T-cell (primary cell): ENCODE measurements at places on chromosomes 2 and 18.

DNA sequence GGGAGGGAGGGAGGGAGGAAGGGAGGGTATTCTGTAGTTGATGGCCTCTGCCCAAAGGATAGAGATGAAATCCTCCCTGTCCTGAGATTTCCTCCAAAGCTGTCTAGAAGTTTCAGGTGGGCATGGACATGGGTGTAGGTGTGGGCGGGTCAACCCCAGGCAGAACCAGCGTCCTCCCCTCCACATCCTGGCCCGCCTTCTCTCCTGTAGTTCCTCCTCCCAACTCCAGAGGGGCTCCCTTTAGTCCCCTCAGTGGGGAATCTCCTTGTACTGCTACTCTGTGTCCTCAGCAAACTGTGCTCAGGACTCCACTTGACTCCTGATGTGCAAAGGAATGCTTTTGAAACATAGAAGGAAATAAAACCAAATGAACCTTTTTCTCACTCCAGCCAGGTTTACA is 88.1 kb downstream of the MRPS9 start:
- no peak for DNase-seq

DNA sequence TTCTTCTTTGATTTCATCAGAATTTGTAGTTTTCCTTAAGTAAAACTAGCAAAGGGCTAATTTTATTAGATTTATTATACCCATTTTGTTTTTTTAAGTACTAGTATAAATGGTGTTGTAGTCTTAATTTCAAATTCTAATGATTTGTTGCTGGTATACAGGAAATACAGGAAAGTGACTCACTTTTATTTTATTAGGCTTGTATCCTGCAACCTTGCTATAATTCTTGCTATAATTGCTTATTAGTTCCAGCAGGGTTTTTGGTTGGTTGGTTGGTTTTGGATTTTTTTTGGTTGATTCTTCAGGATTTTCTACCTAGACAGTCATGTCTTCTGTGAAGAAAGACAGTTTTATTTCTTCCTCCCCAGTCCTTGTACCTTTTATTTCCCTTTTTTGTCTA is 110.6 kb upstream of the IL1R2 start:
- DNase-seq = no peak

DNA sequence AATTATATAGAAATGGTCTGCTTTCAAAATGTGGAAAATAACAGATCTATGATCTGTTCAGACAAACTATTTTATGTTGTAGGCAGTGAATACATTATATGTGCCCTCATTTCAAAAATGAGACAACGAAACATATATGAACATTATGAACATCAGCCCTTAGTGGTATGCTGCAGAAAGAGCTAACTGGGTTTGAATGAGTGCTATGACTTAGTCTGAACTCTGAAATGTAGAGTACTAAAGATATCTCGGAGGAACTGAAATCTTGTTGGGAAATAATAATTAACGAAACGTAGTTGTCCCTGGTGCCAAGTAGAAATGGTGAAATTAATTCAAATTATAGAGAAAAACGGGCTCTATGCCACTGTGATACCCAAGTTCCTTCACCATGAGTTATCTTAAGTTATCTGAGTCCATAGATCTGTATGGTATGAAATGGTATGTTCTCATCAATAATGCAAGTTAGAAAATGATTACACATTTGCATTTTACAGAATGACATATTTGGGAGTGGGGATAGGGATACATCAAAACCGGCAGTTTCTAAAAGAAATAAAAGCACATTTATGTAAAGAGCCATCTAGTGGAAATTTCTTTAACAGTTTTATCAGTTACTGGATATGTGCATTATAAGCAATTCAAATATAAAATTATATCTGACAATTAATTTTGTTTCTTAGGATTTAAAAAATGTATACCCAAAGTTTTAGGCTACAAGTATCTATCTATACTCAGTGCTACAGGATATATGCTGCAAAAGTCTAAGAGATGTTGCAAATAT is 26.7 kb downstream of the STARD6 start:
- no peak for DNase-seq

GRCh38 chr2:216485237-216485636 is 13.4 kb upstream of the RPL37A start:
- no peak for DNase-seq

DNA sequence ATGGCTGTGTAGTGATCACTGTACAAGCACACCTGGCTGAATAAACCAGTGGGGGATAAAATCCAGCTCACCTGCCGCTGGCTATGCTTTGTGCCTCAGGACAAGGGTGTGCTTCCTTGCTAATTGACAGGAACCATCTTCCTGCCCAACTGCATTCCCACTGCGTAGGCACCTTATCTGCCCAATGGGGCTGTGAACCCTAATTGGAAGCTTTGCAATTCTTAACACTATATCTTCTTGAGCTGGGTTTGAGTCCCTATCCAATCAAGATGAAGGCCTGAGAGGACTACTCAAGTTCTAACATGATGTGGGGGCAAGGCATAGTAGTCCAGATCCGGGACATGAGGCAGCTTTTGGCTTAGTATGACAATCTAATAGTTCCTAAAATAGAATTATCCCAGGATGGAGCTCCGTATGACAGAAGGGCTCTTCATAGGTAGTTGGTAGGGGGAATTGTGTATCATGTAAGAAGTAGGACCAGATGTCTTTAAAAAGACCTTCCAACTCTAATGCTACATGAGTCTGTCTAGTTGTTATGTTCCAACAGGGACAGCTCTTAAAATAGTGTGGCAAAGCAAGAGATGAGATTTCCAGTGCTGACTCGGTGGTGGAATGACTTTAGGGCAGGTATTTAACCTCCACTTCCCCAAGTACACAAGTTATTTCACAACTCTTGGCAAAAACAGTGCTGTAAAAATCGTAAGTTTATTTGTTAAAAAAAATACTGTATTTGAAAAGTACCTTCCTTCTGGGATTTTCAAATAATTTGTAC is 2.3 kb upstream of the TMEM150A start:
- DNase-seq = no peak

- no peak for DNase-seq
Measured at GRCh38 chr2:208183972-208184705, 5.7 kb downstream of the C2orf80 start.

DNA sequence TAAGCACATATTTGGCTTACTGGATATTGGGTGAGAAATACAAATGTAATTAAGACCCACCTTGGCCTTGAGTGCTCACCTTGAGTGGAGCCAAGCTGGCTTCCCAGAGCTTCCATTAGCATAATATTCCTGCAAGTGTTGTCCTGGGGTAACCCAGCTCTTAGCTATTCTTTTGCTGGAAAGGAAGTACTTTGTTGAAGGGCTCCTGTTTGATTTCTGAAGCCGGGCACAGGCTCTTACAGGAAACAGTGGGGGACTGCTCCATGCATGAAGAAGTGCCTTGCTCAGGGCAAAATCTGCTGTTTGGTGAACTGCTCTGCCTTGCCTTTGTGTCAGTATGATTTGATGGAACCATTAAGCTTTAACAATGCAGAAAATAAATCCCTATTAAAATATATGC is 325.4 kb downstream of the SMAD2 start:
- DNase-seq = no peak

DNA sequence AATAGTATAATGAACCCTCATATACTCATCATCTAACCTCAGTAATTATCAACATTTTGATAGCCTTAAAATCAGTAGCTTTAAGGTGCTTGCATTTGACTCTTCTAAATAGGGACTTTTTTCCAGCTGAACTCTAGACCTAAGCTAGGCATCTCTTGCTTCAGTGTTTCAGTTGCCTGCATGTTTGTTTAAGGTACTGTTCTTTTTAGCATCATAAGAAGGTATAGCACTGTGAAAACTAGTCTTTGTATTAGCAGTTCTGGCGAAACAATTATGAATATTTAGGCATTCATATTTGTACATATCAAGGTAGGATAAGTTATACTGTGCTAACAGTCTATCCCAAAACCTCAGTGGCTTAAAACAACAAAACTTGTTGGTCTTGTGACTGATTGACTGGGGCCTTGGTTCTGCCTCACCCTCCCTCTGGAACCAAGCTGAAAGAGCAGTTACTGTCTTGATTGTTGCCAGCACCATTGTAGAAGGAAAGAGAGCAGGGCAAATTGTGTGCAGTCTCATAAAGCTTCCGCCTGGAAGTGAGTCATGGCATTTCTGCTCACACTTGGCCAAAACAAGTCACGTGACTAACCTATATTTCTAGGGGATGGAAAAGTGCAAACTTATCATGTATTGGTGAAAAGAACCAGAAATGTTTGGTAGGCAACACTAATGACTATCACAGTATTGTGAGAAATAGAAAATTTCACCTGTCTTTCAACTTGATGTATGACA is 24.3 kb downstream of the GALNT1 start:
- DNase-seq = no peak

DNA sequence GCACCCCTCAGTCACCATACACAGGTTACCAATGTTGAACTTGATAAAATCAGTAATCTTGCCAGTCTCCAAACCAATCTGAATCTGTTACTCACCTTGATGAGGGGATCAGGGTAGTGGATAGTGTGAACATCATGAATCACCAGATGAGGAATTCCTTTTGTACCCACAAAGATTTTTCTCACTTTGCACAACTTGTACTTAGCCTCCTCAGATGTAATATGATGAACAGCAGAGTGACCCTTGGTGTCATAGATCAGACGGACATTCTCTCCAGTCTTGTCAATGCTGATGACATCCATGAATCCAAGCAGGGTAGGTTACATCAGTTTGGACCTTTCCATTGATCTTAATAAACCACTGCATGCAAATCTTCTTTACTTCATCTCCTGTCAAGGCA is 54.7 kb downstream of the MDH1 start:
- no peak for DNase-seq

- DNase-seq = no peak
Measured at GRCh38 chr2:218313356-218313755, 21.1 kb upstream of the TMBIM1 start.

GRCh38 chr2:118222672-118223421 is 134.6 kb downstream of the INSIG2 start:
- DNase-seq = no peak

- no peak for DNase-seq
Measured at GRCh38 chr2:22692746-22693145, 692.2 kb upstream of the KLHL29 start.

DNA sequence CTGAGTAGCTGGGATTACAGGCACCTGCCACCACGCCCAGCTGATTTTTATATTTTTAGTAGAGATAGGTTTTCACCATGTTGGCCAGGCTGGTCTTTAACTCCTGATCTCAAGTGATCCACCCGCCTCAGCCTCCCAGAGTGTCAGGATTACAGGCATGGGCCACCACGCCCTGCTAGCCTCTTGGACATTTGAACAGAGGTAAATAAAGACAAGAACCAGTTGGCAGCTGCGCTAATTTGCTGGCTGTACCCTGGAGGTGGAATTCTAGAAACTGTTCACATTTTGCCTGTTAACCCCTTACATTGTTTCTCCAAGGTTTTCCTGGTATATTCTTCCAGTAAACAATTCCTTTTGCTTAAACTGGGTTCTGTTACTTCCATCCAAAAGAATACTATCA is 132.9 kb downstream of the CDH2 start:
- no peak for DNase-seq

DNA sequence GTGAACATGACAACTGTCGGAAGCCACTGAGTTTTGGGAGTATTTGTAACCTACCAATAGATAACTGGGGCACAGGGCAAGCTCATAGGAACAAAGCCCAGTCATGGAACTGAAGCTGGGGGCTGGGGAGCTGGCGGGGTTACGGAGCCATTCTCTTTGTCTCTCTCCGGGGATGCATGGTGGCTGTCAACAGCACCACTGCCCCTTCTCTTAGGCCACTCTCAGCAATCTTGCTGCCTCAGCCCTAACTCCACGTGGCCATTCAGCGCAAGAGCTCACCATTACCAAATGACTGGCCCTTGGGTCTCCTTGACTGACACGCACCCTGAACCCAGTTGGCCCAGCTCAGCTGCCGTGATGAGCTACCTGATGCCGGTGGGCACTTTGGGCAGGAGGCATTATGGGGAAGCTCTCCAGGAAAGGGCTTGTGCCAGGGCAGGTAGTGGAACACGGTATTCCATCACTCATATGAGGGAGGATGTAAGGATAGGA is 33.6 kb upstream of the ODC1 start:
- no peak for DNase-seq

GRCh38 chr2:70832386-70832785 is 3.2 kb downstream of the CD207 start:
- DNase-seq = no peak
